LHCN-M2 (cell line): ENCODE measurements at places on chromosomes 2 and 18. TPM values are rescaled to one million over a fixed set of nuclear protein-coding genes. Genes with fewer than 3 reads are reported as not detected.

DNA sequence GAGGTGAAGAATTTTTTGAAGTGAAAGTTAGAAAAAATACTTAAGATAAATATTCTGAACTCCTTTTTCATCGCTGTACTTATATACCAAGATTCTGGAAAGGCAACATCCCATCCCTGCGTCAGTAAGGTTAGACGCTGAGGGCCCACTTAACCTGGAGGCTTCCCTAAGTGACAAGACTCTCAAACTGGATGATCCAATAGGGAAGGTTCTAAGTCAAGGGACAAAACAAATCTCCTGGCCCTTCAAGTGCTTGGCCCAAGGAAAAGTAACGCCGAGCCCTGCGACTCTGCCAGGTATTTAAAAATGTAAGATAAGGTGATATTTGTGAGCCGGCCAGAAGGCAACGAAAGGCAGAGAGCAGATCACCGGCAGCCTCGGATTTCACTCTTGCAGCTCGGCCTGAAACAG is 1.3 kb downstream of the STK39 start:
- no peak for DNase-seq

- peak; percentile 44 for DNase-seq
Observed at GRCh38 chr2:17148407-17149145, 369.7 kb downstream of the RAD51AP2 start.

GRCh38 chr18:75350857-75351256 is 76.6 kb downstream of the SMIM21 start:
- no peak for DNase-seq

- no peak for DNase-seq
Observed at GRCh38 chr2:173239644-173240043, 115.0 kb upstream of the CDCA7 start.

Gene RFX8
- total RNA-seq: 27.8 and 33.4 TPM in 2 replicates

Gene FAM237A
- not detected in 2 replicates for total RNA-seq

DNA sequence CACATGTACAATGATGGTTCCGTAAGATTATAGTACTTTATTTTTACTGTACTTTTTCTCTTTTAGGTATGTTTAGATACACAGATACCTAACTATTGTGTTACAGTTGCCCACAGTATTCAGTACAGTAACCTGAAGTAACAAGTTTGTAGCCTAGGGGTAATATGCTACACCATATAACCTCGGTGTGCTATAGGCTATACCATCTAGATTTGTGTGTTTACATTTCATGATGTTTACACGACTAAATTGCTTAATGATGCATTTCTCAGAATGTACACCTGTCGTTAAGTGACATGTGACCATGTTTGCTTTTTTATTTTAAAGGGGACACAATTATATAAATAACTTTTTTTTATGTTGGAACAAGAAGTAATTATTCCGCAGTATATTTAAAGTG is 34.5 kb downstream of the PIK3C3 start:
- no peak for DNase-seq

DNA sequence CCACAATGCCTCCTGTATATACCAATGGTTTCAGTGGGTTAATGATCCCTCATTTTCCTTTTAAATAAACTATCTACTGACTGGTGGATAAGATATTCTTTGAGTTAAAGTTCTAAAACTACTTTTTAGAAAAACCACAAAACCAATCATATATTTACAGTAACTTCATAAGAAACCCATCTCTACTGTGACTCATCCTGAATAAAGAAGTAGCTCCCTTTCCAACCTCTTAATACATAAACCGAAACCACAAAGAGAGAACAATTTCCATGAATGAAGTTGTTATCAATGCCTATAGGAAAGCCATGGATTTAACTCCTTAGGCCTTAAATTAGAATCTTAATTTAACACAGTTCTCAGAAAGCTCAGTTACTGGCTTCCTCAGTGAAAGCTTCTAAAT is 227.0 kb upstream of the SMAD7 start:
- DNase-seq: peak; percentile 68

Gene IL18RAP
- not detected in 2 replicates for total RNA-seq

GRCh38 chr18:31143025-31143424 is 19.6 kb downstream of the DSC1 start:
- no peak for DNase-seq

DNA sequence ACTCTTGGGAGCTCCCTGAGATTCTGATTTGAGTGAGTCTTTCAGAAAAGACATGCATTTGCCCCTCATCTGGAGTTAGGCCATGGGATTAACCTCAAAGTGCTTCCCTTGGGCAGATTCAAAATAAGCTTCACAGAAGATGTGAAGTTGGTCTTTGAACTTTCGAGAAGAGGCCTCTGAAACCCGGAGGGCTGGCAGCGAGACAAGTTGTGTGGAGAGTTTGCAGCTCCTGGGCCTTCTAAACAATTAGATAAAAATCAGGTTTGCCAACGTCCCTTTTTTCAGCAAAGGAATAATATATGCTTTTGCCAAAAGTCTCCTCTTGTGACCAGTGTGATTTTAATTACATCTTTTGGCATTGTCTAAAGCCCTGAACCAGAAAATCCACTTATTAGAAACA is 489.7 kb downstream of the SOX11 start:
- DNase-seq: no peak

Gene METTL4
- 10.2 and 10.3 TPM in 2 replicates for total RNA-seq

Gene NAT8
- not detected in 2 replicates for total RNA-seq

DNA sequence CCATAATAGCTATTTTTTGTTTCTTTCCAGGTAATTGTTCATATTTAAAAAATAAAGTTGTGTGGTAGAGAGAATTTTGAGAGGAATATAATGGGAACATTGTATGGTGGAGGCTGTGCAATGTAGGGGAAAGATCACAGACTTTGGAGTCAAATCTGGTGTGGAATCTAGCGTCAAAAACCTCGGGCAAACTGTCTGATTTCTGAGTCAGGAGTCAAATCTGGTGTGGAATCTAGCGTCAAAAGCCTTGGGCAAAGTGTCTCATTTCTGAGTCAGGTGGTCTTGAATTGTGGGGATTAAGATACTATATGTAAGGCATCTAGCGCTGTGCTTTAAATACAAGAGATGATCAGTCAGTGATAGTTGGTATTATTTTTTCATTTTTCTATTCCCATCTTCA is 5.1 kb downstream of the PTPN4 start:
- DNase-seq: no peak

Gene ZNF519
- total RNA-seq: 7.5 and 11.5 TPM in 2 replicates

Gene SP100
- total RNA-seq: 56.4 and 67.5 TPM in 2 replicates

Gene VWA3B
- not detected in 2 replicates for total RNA-seq

DNA sequence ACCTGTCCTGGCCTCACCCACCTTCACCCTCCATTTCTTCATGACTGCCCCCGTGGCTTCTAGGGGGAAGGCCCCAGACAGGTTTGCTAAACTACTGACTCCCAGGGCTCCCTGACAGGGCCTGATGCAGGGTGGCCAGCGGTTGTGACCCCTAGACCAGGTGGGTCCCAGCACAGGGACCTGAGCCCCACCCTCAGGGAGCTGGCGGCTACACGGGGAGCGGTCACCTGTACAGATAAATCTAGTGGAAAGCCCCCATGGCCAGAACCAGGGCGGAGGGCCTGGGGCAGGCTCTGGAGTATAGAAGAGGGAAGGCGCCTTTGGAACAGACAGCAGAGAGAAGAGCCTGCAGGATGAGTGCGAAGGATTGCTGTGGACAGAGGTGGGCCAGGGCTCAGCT is 42.5 kb upstream of the PLB1 start:
- DNase-seq: no peak

- DNase-seq: no peak
Observed at GRCh38 chr2:71832844-71833243, 314.8 kb downstream of the CYP26B1 start.

Gene ERICH2
- total RNA-seq: not detected in 2 replicates

Gene ANKRD30BL
- total RNA-seq: not detected in 2 replicates

- peak; percentile 51 for DNase-seq
Observed at GRCh38 chr2:187942876-187943275, 348.8 kb upstream of the GULP1 start.

Gene NGEF
- 0.26 and 0.34 TPM in 2 replicates for total RNA-seq

Gene SKOR2
- not detected in 2 replicates for total RNA-seq

GRCh38 chr2:235670974-235671787 is 177.3 kb downstream of the AGAP1 start:
- DNase-seq: no peak

Gene NFATC1
- total RNA-seq: 3.9 and 4.5 TPM in 2 replicates

Gene CD8A
- not detected in 2 replicates for total RNA-seq
